ENCODE measurements at places on chromosomes 1 and 21.
A peak's percentile ranks its signal among the peaks of the same experiment; 100 is the strongest.

DNA sequence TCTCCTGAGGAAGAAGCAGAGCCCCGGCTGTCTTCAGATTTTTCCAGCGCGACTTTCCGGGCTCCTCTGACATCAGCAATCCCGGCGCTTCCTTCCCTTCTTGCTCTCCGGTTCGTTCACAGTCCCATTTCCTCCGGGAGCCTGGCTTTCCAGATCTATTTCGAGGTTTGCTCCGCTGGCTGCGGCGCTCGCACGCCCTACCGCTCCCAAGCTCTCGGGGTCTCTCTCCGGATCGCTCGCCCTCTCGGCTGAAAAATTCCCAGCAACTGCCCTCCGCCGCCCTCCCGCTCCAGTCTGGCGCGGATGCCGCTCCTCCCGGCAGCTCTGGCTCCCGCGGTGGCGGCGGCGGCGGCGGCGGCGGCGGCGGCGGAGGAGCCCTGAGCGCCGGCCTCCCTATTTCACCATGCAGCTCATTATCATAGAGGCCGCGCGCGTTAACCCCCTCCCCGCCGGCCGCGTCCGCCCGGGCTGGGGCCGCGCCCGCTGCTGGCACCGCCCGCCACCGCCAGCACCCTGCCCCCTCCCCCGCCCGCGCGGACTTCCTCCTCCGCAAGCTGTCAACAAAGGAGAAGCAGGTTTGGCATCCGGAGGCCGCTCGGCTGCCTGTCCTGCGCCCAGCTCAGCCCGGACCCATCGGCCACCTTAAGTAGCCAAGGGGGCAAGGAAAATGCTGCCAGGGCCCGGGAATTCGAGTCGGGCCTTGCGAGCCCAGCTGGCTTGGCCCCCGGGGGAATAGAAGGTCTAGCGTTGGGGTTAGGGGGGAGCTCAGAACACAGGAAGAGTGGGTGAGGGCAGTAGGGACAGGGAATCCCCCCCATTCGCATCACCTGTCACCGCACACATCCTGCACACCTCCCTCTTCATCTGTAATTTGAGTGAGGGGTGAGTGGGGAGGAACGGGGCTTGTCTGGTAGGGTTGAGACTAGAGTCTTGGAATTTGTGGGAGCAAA is at the start of gene PLXNA2:
Gene PLXNA2, minus strand, starts transcription at position 418 of the 950 bp plus-strand sequence. CDS start 26,462 bp downstream, outside the sequence.
- peak; percentile 85 for DNase-seq

- DNase-seq: no peak
Measured at GRCh38 chr1:110682898-110683297, 8.2 kb upstream of the KCNA3 start.

GRCh38 chr1:162357681-162358266 is 18.9 kb downstream of the SPATA46 start:
- DNase-seq: no peak

GRCh38 chr1:227453631-227454355 is 109.6 kb upstream of the ZNF678 start:
- DNase-seq: no peak

- no peak for DNase-seq
Measured at GRCh38 chr1:226248091-226248490, 24.6 kb downstream of the MIXL1 start.

DNA sequence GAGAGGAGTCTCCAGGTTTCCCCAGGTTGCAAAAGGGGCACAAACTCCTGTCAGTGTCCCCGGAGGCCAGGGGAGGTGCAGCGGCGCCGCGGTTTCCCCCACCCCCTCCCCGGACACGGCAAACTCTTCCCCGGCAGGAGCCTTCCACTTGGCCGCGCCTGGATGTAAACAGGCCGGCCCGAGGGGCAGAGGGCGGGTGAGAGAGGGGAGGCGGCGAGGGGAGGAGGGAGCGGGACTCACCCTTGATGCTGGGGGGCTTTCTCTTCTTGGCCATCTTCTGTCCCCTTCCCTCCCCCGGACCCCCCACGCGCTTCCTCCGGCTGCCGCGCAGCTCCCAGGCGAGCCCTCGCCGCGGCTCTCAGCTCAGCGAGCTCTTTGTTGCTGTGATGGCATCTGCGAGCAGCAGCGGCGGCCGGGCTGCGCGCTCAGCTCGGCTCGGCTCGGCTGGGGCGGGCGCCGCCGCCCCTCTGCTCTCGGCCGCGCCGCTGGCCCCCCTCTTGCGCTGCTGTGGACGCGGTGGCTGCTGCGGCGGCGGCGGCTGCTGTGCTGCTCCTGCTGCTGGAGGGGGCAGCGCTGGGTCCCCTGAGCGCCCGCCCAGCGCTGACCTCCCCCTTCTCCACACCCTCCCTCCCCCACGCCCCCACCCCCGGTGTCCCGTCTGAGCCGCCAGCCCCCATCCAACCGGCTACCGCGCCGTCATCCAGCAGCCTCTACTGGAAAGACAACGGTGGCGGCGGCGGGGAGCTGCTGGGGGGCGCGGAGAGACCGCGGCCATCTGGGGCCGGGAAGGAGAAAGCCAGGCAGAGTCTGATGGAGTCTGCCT is 4.9 kb upstream of the SLC44A5 start:
- DNase-seq: no peak

DNA sequence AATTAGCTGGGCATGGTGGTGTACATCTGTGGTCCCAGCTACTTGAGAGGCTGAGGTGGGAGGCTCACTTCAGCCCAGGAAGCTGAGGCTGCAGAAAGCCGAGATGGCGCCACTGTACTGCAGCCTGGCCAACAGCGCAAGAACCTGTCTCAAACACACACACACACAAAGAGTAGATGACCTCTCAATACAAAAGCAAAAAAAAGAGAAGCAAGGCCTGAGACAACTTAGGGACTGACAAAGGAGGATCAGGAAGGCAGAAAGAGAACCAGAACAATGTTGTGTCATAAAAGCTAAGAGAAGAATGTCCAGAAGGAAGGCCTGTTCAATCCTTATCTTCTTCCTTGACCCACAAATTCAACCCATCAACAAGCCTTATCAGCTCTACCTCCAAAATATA is 18.5 kb downstream of the WASF2 start:
- no peak for DNase-seq

DNA sequence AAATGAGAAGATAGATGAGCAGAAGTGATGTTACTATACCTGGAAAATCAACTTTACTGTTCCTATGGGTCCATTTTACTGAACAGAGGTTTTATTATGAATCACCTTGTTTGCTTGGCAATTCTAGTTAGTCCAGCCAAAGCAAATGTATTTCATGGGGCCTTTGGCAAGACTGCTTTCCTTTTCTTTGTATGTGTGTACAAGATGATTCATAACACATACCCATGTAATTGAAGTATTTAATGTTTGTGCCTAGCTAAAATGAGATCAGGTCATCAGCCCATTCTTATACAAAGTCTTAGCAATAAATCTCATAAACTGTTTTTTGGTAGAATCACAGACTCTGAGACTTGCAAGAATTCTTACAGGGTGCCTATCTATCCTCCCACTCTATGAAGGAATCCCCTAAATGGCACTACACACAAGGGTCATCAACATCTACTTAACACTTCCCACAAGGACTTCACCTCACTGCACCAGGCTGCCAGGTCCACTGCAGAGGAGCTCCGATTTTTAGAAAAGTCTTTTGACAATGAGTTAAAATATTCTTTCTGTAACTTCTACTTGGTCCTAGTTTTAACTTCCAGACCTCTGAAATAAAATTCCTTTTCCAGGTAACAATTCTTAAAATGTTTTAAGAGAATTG is 58.5 kb downstream of the LPAR3 start:
- no peak for DNase-seq

DNA sequence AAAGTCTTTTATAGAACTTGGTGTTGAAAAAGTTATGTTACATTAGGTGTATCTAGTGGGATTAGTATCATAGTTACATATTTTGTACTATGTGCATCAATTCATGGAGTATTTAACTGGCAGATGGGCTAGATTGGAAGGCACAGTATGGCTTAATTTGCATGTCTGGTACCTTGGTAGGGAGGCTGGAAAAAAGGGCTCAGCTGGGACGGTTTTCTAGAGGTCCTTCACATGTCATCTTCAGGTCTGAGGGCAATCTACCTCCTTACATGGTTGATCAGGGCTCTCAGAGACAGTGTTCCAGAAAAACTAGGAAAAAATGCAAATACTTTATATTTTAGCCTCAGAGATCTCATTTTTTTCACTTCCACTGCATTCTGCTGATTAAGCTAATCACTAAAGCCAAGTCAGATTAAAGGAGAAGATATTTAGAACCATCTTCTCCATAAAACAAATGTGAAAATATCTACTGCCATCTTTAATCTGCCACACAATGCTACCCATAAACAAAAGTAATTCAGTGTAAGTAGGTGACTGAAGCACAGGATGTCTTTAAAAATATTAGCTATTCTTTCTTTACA is 209.3 kb downstream of the PLA2G4A start:
- DNase-seq: no peak

- no peak for DNase-seq
Measured at GRCh38 chr1:18925279-18925678, 22.9 kb upstream of the ALDH4A1 start.

GRCh38 chr1:244965185-244966030 is 101.1 kb upstream of the HNRNPU start:
- no peak for DNase-seq

GRCh38 chr21:44988607-44989536 is 49.0 kb downstream of the SLX9 start:
- DNase-seq: no peak

- no peak for DNase-seq
Measured at GRCh38 chr1:55381983-55382382, 166.8 kb upstream of the USP24 start.

- DNase-seq: peak; percentile 54
Measured at GRCh38 chr1:39689635-39690034, 1.6 kb downstream of the HPCAL4 start.

- DNase-seq: peak; percentile 92
Measured at GRCh38 chr1:204453141-204453772, 41.3 kb downstream of the PIK3C2B start.

DNA sequence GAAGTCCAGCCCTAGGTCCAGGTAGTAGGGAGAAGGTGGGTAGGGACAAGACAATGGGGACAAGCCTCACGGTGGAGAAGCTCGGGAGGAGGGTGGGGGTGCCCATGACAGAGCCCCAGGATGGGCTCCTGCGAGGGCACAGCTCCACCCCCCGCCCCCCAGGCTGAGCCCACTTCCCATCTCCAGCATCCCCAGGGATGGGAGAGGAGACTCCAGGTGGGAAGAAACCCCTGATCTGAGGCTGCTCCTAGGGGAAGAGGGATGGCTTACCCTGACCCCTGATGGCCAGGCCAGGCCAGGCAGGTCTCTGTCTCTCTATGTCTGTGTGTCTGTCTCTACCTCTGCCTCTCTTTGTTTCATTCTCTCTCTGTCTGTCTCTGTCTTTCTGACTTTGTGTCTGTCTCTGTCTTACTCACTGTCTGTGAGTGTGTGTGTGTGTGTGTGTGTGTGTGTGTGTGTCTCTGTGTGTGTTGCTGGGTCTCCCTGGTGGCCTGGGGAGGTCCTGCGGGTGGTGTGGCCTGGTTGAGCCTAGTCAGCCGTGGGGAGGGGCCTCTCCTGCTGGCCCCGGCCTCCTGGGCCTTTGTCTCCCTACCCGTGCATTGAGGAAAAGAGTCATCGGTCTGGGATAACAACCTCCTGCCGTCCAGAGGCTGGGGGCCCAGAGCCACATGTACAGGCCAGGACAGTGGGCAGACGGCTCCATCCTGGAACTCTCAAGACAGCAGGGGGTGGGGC is 45.7 kb downstream of the WNT9A start:
- DNase-seq: peak; percentile 48

- peak; percentile 84 for DNase-seq
Measured at GRCh38 chr1:18948048-18948912, 8.2 kb downstream of the IFFO2 start.

GRCh38 chr1:23594927-23595353 is 35.6 kb upstream of the ID3 start:
- no peak for DNase-seq

DNA sequence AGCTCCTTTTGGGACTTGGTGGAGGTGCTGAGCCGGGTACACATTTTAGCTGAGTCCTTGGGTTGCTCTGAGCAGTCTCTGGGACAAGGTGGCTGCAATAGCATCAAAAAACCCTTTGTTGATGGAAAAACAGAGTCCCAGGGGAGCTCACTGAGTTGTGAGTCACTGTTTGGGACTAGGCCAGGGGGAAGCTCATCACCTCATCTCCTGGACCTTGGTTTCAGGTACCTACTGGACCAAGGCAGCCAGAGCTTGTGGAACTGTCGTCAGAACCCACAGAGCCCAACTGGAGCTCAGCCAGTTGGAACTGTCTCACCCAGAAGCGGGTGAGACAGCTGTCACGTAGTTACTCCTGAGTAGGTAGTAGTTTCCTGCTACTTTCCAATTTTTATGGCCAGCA is 146.7 kb downstream of the HLX start:
- no peak for DNase-seq

GRCh38 chr1:156842618-156843300 is 16.2 kb downstream of the INSRR start:
- DNase-seq: no peak

GRCh38 chr1:176241385-176242015 is 34.4 kb upstream of the COP1 start:
- no peak for DNase-seq

- no peak for DNase-seq
Measured at GRCh38 chr1:15657021-15657420, 27.1 kb upstream of the PLEKHM2 start.

GRCh38 chr1:20603504-20604464 is 14.9 kb downstream of the CDA start:
- DNase-seq: no peak

GRCh38 chr1:235460770-235461169 is 43.5 kb downstream of the B3GALNT2 start:
- DNase-seq: no peak

GRCh38 chr21:40631211-40631610 is 215.7 kb downstream of the DSCAM start:
- DNase-seq: no peak

- no peak for DNase-seq
Measured at GRCh38 chr1:111921948-111922347, 67.5 kb downstream of the KCND3 start.

- DNase-seq: no peak
Measured at GRCh38 chr1:32748348-32748747, 45.8 kb upstream of the SYNC start.
